ENCODE measurements at places on chromosomes 3 and 15. TPM values are rescaled to one million over a fixed set of nuclear protein-coding genes. Genes with fewer than 3 reads are reported as not detected.

Gene TBC1D2B
- total RNA-seq = 15.9 TPM

Gene MYZAP
- 5.1 TPM for total RNA-seq

Gene ERICH6
- total RNA-seq = not detected

Gene CLEC3B
- 0.79 TPM for total RNA-seq

Gene ITIH1
- total RNA-seq = not detected

Gene ATP10A
- total RNA-seq = 0.42 TPM

Gene AADACL2
- not detected for total RNA-seq

Gene B3GALNT1
- 10.2 TPM for total RNA-seq

Gene SHC4
- total RNA-seq = 0.37 TPM

Gene ECE2
- not detected for total RNA-seq

Gene PAQR5
- 4.7 TPM for total RNA-seq

Gene GOLGA6L7
- total RNA-seq = not detected

Gene EFHB
- 0.35 TPM for total RNA-seq

Gene C3orf20
- total RNA-seq = not detected

Gene RAB8B
- 8.3 TPM for total RNA-seq

Gene SAMMSON
- total RNA-seq = not detected

Gene PDE8A
- 9.0 TPM for total RNA-seq

Gene NR2F2
- total RNA-seq = 9.0 TPM

Gene CNTN4
- total RNA-seq = not detected

Gene AGBL1
- not detected for total RNA-seq

Gene TRPM1
- total RNA-seq = 0.07 TPM

Gene STXBP5L
- not detected for total RNA-seq

Gene SYNPR
- total RNA-seq = not detected

Gene DNAH12
- not detected for total RNA-seq

Gene UNC13C
- total RNA-seq = not detected

Gene GOLGA8G
- not detected for total RNA-seq

Gene CLK3
- total RNA-seq = 64.7 TPM

Gene IGSF10
- 0.07 TPM for total RNA-seq

Gene UMPS
- 31.2 TPM for total RNA-seq

Gene PLA2G4E
- 5.1 TPM for total RNA-seq

Gene CHRNA7
- total RNA-seq = 0.28 TPM

Gene GOLGA6B
- not detected for total RNA-seq

Gene ZNF385D
- not detected for total RNA-seq

Gene LYZL4
- total RNA-seq = not detected

Gene HYKK
- 4.5 TPM for total RNA-seq

Gene SHF
- 4.7 TPM for total RNA-seq

Gene ANKRD34C
- not detected for total RNA-seq

Gene RPL39L
- 46.6 TPM for total RNA-seq

Gene ARHGEF26
- 2.6 TPM for total RNA-seq

Gene LMCD1
- 8.4 TPM for total RNA-seq

Gene ELP6
- 32.5 TPM for total RNA-seq

Gene CRTAP
- total RNA-seq = 145 TPM

Gene PLCH1
- total RNA-seq = 0.49 TPM

Gene SATB1
- 2.1 TPM for total RNA-seq

Gene KLHL25
- total RNA-seq = 7.1 TPM

All from airway epithelial cell (primary cell).